ENCODE measurements at places on chromosomes 6 and 20.

GRCh38 chr6:53506872-53507271 is 38.0 kb downstream of the GCLC start:
- DNase-seq, result no peak

DNA sequence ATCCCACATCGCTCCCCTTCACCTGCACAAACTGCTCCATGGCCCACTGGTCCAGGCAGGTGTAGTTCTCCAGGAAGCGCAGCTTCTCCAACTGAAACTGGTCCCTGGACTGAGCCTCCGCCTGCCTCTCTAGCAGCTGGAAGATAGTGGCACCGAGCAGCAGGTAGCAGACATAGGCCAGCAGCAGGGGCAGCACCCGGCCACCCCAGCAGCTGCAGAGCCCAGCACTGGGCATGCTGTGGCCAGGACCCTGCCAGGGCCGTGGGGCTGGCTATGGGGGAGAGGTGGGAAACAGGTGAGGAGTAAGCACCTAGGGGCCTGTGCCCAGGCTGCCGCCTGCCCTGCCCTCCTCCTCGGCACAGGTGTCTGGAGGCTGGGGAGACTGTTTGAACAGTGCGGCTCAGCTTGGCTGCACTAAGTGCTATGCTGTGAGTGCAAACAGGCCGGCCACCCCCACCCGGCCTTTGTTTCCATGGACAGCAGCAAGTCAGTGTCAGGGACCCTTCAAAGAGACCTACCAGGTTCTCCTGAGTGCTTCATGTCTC is at the start of gene KCNK16:
TSS of gene KCNK16 (minus strand) at position 397 of the 545 bp plus-strand sequence. CDS start at position 235, 162 bp downstream.
- DNase-seq, result no peak

GRCh38 chr6:146548898-146549374 is 5.3 kb downstream of the RAB32 start:
- no peak for DNase-seq

- DNase-seq, result no peak
These were observed 182.1 kb downstream of the KIF6 start for GRCh38 chr6:39543095-39543494.

DNA sequence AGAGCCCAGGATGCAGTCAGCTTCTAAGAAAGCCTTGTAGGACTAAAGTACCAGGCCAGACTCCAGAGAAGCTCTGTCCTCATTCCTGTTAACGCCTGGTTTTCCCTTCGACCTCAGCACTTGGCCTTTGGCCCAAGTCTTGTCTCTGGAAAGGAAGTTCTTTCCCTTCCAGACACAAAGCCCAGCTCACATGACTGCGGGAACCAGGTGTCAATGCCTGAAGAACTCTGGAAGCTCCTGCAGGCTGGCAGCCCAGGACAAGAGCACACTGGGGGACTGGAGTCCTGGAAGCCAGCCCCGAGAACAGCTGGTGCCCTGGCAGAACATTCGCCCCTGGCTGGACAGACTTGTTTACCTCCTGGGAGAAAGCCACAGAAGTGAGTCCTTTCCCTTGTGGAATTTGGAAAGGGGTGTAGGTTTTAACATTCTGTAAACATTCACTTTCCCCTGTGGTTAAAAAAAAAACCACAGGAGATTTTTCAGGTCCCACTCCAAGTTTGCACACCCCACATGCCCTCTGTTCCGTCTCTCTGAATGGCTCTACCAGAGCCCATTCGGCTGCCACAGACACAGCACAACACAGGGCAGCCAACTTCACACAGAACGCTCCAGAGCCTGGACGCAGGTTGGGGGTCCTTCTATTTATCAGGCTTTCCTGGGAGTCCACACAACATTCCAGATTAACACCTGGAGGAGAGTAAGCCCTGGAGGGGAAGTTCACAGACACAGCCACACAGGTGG is 18.1 kb downstream of the ACSS1 start:
- DNase-seq, result no peak

DNA sequence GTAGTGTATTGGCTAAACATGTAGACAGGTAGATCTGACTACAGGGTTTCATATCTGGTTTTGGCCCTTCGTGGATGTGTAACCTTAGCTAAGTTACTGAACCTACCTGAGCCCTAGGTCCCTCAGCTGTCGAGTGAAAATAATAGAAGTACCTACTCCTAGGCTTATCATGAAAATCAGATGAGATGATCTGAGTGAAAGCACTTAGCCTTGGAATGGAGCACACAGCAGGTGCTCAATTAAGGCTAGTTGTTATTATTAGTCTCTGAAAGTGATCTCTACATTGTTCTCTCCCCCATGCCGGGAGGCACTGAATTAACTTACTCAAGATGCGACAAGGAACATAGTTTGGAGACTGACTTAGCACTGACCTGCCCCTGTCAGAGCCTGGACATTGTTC is 174.7 kb upstream of the ZNF217 start:
- DNase-seq, result no peak

DNA sequence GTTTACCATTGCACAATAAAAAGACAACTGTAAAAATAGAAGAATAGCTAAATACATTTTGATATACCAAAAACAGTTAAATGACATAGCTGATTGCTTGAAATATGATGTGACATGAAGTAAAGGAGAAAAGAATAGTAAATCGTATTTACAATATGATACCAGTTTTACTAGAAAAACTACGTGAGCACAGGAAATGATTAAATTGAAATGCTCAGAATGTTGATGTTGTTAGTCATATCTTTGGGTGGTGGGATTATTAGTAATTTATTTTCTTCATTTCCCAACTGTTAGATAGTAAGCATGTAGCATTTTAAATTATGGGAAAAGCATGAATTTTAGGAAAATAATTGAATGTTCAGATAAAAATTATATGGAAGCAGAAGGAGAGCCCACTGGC is 268.3 kb upstream of the TAB2 start:
- DNase-seq, result no peak

DNA sequence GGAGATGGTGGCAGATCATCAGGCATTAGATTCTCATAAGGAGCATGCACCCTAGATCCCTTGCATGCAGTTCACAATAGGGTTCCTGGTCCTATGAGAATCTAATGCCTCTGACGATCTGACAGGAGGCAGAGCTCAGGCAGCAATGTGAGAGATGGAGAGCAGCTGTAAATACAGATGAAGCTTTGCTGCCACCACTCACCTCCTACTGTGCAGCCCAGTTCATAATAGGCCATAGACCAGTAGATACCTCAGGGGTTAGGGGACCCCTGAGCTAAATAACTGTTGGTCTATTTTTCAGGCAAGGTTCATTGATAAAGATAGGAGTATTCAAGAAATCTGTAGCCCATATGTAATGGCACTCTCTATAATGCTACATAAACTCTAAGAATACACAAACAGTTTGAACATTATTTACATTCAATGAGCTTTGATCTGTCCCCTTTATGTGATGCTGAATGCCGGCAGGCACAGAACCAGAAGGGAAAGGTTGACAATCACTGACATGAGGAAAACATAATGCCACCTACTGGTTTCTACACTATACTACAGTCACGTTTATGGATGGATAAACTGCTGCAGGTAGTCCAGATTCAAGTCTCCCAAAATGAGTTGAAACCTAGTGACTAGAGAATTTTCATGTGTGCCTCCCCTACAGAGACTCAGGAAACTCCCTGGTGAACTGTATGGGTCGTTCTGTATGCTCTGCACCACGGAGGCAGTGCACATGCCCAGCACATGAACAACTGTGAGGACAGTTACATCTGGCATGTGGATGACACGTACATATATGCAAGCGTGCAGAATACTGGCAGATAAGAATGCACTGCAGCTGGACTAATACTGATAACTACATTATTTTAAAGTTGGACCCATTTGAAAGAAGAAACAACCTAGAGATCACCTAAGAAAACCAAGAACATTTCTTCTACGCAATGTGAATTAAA is 72.0 kb downstream of the DST start:
- DNase-seq, result no peak

DNA sequence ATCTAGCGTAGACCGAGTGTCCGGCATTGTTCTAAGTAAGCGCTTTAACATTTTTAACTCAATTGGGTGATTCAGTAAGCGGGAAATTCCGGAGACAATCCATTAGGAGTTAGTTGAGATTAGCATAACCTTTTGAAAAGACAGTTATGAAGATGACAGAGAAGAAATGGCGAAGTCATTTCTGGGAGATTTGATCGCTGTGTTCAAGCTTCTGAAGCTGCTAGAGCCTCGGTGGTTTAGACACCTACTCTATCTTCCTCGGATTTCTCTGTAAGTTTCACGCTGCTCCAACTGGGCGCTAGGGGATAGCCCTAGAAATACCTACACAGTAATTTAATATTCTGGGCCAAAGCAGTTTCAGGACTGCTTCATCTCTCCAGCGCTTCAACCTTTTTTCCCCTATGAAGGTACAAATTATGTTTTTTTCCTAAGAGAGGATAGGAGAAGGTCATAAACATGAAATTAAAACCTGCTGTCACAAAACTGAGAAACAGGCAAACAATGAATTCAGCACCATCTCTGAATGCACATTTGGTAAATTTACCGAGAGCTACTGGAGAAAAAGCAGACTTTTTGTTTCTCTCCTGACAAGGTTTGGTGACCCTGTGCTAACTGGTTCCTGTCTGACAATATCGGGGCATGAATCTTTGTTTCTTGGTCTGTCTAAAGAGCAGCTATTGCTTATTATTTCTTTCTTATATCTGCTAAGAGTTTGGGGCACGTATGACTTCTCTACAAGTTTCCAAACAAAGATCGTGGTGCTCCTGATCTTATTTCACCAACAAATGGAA is 22.4 kb downstream of the ZNF311 start:
- DNase-seq, result peak; percentile 38

DNA sequence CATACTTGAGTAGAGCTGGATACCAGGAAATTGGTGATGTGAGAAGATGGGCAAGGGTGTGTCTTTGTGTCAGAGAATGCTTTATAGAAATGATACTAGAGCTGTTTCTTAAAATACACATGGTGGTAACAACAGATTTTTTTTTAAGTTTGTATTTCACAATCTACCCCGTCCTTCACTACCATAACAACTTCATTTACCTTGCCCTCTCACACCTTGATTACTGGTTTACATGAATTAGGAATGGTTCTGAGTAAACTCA is 45.4 kb downstream of the RARS2 start:
- no peak for DNase-seq

GRCh38 chr20:17648791-17649730 is 33.0 kb downstream of the RRBP1 start:
- peak; percentile 57 for DNase-seq

- DNase-seq, result no peak
These were observed 26.1 kb downstream of the NHLRC1 start for GRCh38 chr6:18096423-18096822.

- DNase-seq, result no peak
These were observed 38.5 kb upstream of the MLIP start for GRCh38 chr6:54072635-54073313.

GRCh38 chr6:17470202-17470937 is 77.0 kb downstream of the CAP2 start:
- DNase-seq, result no peak

DNA sequence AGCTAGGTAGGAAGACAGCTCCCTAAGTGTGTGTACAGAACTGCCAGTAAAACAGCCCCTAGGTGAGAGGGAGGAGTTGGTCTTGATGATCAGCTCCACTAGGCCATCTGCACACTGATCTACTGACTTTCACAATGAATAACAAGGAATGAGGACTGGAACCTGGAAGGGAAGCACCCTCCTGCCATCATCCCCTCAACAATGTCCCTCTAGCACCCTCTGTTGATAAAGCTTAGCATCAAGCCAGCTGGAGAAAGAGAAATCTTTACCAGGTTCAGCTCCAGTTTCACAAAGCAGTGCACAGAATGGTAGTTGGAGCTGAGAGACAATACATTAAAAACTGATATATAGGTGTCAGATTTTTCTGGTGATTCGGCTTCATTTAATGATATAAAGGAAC is 57.2 kb upstream of the IRAK1BP1 start:
- no peak for DNase-seq

DNA sequence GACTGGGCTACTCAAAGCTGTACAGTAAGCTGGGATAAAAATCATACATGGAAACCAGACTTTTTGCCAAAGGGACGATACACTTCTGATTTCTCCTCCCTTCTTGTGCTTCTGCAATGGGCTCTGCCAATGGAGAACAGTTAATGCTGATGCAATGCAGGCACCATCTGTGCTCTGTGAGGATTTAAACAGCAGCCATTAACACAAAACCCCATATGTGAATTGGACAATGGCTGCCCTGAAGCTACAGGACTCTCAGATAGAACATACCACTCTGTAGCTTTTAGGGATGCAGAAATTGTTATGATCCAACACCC is 71.9 kb downstream of the GJA10 start:
- no peak for DNase-seq

GRCh38 chr20:57594092-57594951 is 25.9 kb downstream of the ZBP1 start:
- peak; percentile 75 for DNase-seq

DNA sequence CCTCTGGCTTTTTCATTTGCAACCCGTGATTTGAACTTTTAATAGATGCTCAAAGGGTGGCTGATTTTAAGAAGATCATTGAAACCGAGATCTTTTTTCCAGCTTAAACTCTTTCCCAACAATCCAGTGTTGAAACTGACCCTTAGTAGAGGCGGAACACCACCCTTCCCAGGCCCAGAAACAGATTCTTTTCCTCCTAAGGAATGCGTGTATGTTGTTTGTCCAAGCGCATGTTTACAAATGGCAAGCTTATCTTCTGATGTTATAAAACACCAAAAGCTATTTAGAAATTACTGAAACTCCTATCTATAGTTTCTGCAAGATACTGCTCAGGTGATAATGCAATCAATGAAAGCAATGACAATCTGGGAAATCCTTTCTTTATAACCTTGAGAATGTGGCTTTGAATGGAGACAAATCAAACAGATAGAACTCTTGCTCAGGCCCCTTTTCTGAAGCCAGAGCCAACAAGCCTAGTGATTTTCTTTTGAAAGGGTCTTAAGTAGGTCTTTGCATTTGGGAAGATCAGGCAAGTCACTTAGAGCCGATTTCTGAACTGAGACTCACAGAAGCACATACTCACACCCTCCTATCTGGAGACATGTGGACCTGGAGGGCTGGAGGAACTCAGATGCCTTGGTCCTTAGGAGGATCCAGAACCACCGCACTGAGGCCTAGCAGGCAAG is 9.1 kb downstream of the BANF2 start:
- no peak for DNase-seq

DNA sequence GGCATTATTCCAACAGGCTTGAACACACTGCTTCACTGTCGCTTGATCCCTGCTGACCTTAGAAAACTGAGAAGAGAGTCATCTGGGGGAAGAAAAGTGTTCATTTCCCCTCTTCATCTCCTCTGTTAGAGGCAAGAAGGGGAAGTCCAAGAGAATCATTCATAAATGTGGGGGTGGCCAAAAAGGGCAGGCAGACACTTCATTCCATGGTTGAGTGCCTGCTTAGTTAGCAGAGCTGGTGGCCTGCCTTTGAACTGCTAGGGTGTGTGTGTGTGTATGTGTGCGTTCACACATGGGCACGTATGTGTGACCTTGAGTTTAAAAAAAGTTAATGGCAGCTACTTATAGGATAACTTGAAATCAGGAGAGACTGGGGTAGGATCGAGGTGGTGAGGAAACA is 39.4 kb upstream of the RFPL4B start:
- no peak for DNase-seq

GRCh38 chr6:148892247-148892646 is 145.4 kb downstream of the UST start:
- DNase-seq, result no peak

- no peak for DNase-seq
These were observed 220.1 kb downstream of the HACE1 start for GRCh38 chr6:104639668-104640067.
